ENCODE measurements at places on chromosomes 4 and X.

DNA sequence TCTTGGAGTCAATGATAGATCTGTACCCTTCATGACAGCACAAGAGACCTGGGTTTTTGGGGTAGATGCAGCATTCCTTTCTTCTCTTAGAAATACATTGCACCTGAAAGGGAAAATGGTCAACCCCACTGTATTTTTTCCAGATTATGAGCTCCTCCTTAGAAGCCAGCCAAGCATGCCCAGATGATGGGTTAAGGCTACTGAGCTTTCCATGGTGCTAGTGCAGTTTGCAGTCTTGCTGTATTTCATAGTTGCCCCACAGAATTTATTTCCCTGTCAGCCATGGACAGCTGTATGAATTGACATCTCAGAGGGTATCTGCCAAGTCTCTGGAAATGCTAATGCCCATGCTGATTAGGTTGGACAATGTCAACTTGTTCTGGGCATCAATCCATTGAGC, 73.7 kb upstream of the H2AZ1 start:
- no peak for DNase-seq

GRCh38 chrX:45517090-45517973, 316.7 kb upstream of the DIPK2B start:
- peak; percentile 39 for DNase-seq

GRCh38 chrX:126799059-126799458, 20.5 kb upstream of the PRR32 start:
- DNase-seq, result no peak

GRCh38 chr4:126038502-126039144, 723.9 kb downstream of the FAT4 start:
- no peak for DNase-seq
